ENCODE measurements at places on chromosomes 11 and 22.

DNA sequence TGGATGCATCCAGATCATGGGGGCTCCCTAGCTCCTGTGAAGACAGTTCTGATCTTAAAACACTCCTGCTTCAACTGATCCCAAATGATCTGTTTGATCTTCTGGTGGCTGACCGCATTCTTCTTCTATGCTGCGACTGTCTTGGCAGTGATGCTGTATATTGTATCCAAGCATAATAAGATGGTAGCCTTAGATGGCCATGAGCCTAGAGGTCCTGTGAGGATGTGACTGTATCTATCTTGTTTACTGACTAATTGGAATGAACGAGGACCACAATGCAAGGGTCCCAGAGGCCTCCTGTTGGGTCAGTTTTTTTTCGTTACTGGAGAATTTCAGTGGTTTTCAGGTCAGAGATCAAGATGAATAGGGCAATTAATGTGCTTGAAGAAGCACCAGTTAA is 7.1 kb upstream of the MPEG1 start:
- no peak for DNase-seq

GRCh38 chr22:27344546-27344945 is 457.0 kb downstream of the MN1 start:
- DNase-seq: no peak

GRCh38 chr11:77203901-77204753 is 76.1 kb downstream of the MYO7A start:
- no peak for DNase-seq

DNA sequence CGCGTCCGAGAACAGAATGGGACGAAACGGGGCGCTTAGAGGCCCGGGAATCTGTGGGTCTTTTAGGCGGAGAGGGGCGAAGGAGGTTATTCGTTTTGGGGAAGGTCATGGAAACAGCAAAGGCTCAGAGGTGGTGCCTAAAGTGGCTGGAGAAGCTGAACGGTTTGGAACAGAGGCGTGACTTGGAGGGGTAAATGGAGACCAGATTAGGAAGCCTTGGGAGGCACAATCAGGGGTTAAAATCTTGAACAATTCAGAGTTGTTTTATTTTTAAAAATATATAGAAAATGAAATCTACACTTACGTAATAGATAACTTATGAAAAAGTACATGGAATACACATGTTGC is 247 bp upstream of the PLAAT5 start:
- DNase-seq: no peak

- DNase-seq: no peak
These were observed 233.0 kb upstream of the POU2AF2 start for GRCh38 chr11:111012491-111012890.
